ENCODE measurements at places on chromosomes 1 and 21.

DNA sequence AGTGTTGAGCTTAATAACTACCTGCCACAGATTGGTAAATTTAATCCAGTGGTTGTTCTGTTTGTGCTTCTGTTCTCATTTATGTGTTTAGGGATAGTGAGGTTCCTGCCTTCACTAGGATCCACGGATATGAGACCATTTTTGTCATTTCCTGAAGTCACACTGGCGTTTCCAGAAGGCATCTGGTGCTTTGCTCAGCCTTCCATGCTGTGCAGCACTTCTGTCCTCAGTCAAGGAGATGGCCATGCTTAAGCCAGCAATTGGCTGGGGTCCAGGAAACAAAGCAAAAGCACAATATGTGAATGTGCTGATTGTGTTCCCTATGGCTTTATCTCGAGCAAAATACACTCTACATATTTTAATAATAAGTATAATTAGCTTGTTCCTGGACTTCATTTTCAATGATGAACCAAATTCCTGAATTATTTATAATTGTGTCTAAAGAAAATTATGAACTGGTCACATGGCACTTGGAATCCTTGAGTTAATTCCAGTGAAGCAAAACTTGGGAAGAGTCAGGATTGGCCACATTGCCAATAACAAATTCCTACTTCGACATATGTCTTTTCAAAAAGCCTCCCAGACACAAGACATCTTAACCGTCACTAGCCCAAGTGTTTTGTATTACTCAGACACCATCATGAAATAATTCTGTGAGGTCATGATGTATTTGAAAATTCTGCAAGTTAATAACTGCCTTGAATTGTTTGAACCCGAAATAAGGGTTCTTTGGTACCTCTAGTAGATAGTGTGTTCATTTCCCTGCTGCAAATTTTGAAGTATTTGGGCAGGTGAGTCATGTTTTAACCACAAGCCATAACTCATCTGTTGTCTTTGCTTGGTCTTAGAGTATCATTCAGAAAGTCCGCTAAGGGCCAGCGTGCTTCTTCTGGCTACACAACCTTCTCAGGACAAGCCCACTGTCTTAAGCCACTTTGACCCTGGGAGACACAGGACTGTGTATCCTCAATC is 412.4 kb downstream of the DISC1 start:
- DNase-seq, result no peak

GRCh38 chr1:154608397-154609270 is 648 bp upstream of the ADAR start:
- peak; percentile 84 for DNase-seq

DNA sequence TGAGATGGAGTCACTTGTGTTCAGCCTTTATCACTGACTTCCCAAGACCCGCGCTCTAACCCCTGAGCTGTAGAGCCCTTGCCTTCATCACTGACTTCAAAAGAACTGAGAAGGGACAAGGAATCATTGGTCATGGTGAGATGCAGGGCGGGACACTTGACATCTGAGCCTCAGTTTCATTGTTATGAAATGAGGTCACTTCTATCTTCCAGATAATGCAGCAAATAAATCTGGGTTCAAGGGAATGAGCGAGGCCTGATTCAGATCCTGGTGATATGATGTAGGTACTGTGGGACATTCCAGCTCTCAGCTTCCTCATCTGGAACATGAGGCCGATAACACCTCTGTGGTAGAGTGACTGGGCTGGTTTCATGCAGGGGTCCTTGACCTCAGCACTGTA is 13.8 kb downstream of the KAZN start:
- no peak for DNase-seq

- DNase-seq, result peak; percentile 90
These were observed 214.1 kb upstream of the USP24 start for GRCh38 chr1:55428944-55429931.

- DNase-seq, result no peak
These were observed 15.5 kb downstream of the TRIM33 start for GRCh38 chr1:114495486-114495885.

GRCh38 chr21:34844013-34844923 is 175.5 kb downstream of the CLIC6 start:
- no peak for DNase-seq

- DNase-seq, result no peak
These were observed 9.0 kb upstream of the DMRTB1 start for GRCh38 chr1:53450225-53450624.

DNA sequence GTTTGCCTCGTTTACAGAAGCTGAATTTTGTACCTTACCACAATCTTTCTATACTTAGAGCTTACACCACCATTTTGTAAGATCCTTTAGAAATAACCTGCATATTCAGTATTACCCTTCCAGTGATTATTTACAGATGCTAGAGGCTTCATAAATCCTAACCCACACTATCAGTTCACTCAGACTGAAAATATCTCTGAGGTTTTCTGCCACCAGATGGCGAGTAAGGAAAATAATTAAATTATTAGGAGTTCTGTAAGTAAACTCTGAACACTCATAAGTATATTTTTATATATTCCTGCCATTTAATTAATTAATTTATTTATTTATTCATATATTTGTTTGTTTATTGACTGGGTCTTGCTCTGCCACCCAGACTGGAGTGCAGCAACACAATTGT is 1635.2 kb downstream of the PLA2G4A start:
- no peak for DNase-seq

DNA sequence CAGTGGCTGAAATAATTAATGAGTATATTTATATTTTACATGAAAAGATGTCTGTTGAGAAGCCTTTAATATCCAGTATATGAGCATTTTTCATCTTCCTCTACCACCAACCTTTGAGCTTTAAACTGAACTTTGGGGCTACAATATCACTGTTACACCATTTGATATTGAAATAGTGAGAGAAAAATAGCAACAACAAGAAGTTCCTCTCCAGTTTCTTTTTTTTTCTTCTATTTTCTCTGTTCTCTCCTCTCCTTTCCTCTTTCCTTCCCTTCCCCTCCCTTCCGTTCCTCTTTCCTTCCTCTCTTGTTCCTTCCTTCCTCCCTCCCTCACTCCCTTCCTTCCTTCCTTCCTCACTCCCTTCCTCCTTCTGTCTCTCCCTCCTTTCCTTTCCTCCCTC is 1591.4 kb downstream of the PLA2G4A start:
- DNase-seq, result no peak

GRCh38 chr1:43586136-43586731 is 55.6 kb downstream of the PTPRF start:
- DNase-seq, result no peak

DNA sequence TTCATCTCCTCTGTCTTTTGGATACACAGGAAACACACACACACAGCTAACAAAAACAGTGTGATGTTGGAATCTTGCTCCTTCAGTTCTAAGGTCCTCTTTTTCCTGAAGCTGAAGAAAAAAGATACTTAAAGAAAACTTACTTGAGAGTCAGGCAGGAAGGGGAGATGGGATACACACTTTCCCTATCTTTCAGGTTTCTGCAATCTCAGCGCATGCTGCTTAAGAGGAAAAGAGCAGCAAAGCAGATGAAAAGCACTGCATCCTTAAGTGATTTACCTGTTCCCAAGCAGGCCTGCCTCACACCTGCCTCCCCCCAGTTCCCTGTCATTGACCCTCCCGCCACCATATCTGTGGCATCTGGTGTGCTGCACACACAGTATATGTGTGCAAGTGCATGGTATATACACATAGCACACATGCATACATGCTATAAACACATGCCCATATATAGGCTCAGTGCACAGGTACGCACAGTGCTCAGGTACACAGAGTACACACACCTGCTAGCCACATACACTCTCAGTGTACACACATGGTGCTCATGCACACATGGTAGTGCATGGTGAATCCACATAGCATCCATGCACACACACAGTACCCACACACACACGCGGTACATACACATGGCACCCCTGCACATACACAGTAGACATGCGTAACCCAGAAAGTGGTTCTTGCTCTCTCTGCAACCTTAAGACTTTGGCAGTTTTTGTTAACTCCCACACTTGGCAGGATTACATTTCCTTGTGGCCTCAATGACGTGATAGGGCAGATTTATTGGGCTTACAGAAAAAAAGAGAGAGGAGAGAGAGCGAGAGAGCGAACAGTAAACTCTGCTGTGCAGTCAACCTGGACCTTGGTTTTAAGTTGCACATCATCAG is 166.9 kb downstream of the TOMM20 start:
- peak; percentile 86 for DNase-seq

DNA sequence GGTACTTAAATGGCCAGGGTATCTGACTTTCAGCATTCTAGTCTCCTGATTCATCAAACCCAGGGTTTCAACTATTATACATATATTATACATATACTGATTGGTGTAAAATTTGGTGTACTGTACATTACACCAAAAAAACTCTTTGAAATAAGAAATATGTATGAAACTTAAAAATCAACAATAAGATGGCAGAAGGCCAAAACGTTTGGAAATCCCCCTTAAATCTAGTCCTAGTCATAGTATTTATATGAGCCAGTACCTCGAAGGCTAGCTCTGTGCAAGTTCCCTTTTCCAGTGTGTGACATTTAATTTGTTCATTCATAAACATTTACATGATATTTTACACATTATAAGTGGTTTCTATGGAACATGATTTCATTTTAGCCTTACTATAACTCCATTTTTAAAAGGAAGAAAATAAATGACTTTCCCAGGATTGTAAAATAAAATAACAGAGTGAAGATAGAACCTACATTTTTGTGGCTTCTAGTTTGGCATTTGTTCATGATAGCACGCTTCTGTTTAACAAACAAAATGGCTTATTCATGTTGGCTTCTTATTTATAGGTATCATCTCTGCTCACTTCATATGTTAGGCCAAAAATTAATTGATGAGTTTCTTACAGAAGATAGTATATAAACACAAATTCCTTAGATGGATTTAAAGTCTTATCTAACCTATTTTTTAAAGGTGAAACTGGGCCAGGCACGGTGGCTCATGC is 18.8 kb upstream of the ZNF281 start:
- peak; percentile 15 for DNase-seq

- no peak for DNase-seq
These were observed 420.1 kb downstream of the DISC1 start for GRCh38 chr1:232046451-232047306.

- no peak for DNase-seq
These were observed 86.4 kb downstream of the KCNK1 start for GRCh38 chr1:233700338-233700737.

DNA sequence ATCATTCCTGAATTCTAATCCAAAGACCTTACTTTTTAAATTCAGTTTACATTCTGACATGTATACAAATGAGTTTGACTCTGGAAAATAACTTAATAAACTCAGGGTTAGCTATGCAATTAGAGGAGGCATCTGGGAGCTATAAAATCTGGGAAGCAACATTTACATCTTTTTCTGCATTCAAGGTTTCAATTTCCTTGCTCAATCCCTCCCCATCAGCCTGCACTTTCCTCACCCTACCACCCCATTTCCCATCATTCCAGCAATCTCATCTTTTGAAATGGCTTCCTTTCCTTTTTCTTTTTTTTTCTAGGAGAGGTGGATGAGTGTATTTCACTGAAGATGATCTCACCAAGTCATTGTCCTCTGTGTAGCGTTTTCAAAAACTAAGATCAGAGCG is 65.3 kb upstream of the BEND5 start:
- DNase-seq, result no peak

DNA sequence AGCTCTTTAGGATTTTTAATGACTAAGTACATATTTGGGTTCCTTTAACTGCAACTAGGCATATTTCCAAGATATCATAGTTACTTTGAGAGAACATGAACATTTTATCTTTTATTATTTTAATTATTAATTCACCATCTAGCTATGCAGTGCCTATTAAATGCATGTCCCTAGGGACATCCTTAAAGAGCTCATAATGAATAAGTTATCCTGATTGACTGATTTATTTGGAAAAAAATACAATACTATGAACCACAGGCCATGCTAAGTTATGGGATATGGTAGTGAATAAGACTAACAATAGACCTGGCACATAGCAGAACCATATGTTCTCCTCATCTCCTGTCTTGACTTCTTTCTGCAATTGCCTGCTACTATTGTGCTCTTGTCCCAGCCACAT is 16.4 kb upstream of the C1orf105 start:
- no peak for DNase-seq
